Midbrain (tissue), 1 donor: ENCODE measurements at places on chromosomes 1 and 21.

- DNase-seq = no peak
These were observed 1.3 kb downstream of the TRIM63 start for GRCh38 chr1:26066160-26066559.

DNA sequence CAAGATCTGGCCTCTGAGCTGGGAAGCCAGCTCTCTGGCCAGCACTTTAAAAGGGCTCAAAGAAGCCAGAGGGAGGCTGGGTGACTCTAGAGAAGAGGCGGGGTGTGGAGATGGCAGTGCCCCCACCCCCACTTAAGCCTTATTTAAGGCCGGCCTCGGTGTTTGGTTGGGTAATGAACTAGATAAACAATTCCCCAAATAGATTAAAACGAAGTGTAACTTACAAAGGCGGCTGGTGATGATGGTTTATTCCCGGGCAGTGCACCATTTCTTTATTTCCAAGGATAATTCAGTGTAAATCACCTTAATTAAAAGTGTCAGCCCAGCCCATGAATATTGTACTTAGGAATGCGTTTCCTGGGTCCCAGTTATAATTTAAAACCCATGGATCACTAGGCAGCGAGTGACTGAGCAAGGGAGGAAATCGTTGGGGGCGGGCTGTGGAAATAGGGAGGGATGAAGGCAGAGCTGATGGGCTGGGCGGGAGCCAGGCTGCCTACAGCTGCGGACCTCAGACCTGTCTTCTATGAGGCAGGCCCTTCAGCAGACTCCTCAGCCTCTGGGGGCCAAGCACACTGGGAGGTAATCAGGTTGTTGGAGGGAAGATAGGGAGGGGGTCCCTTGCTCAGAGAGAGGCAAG is 54.9 kb downstream of the TMEM53 start:
- DNase-seq = no peak

- no peak for DNase-seq
These were observed 16.2 kb upstream of the LY9 start for GRCh38 chr1:160779626-160780397.

DNA sequence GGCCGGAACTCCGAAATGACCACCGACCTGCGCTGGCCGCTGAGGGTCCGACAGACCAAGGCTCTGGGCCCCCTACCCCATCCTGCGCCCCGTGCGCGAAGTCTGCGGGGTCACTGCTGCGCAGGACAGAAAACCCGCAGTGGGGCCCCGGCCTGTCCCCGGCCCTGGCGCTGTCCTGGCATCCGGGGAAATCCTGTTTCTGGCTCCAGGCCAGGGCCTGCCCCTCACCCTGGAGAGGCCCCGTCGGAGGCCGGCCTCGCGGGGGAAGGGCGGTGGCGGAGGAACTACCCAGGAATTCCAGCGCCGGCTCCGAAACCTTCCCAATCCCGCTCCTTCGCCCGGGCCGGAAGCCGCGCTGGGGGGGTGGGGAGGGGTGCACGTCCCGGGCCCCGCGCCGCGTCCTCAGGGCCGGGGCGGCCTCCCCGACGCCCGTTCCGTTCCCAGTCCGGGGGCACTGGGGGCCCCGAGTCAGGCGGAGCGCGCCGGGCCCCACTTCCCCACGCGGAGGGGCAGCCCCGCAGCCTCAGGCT is 77.0 kb downstream of the MORN1 start:
- DNase-seq = no peak

- no peak for DNase-seq
These were observed 110.8 kb downstream of the TSEN15 start for GRCh38 chr1:184162281-184162680.

- no peak for DNase-seq
These were observed 301.8 kb downstream of the KCNT2 start for GRCh38 chr1:196306421-196306820.

DNA sequence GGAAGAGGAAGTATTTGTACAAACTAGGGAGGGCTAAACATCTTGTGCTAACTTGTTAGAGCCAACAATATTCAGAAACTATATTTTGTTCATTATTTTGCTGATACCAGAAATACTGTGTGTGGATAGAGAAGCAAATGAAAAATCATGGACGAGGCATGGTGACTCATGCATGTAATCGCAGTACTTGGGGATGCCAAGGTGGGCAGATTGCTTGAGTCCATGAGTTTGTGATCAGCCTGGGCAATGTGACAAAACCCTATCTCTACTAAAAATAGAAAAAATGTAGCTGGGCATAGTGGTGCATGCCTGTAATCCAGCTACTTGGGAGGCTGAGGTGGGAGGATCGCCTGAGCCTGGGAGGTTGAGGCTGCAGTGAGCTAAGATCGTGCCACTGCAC is 13.4 kb downstream of the LRRC41 start:
- no peak for DNase-seq

GRCh38 chr21:46005081-46005480 is 23.5 kb downstream of the COL6A1 start:
- DNase-seq = no peak

DNA sequence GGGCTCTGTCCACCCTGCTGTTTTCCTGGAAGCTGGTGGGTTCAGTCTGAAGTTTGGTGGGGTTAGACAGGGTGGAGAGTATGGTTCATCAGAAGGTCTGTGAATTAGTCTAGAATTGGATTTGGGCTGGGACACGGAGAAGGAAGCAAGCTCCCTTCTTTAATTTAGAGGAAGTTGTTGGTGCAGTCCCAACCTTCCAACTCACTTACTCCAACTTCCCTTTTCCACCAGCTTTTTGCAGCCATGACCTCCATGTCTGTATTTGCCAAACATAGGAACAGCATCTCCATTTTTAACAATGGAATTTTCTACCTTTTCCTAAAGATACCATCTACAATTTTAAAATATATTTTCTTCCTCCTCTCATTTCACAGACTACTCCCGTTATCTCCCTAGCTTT is 28.5 kb upstream of the PRELP start:
- no peak for DNase-seq

DNA sequence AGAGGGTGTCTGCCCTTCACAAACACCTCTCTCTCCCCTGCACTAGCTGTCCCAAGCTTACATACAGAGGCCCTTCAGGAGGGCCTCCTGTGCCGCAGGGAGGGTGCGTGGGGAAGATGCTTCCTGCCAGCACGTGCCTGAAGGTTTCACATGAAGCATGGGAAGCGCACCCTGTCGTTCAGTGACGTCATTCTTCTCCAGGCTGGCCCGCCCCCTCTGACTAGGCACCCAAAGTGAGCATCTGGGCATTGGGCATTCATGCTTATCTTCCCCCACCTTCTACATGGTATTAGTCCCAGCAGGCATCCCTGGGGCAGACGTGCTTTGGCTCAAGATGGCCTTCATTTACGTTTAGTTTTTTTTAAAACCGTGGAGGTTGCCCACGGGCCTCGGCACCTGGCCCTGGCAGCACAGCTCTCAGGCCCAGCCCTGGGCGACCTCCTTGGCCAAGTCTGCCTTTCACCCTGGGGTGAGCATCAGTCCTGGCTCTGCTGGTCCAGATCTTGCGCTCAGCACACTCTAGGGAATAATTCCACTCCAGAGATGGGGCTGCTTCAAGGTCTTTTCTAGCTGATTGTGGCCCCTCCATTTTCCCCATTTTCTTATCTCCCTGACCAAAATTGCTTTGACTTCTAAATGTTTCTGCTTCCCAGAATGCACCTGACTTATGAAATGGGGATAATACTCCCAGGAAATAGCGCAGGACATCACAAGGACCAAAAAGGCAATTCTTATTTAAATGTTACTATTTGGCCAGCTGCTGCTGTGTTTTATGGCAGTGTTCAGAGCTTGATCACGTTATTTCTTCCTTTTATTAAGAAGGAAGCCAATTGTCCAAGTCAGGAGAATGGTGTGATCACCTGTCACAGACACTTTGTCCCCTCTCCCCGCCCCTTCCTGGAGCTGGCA is 6.1 kb downstream of the NPPA start:
- no peak for DNase-seq

- DNase-seq = no peak
These were observed 197.3 kb downstream of the MRPL39 start for GRCh38 chr21:25409978-25410377.

- DNase-seq = no peak
These were observed 5.2 kb downstream of the FNDC10 start for GRCh38 chr1:1594602-1595260.

GRCh38 chr1:36834586-36834985 is 199.7 kb downstream of the GRIK3 start:
- no peak for DNase-seq

DNA sequence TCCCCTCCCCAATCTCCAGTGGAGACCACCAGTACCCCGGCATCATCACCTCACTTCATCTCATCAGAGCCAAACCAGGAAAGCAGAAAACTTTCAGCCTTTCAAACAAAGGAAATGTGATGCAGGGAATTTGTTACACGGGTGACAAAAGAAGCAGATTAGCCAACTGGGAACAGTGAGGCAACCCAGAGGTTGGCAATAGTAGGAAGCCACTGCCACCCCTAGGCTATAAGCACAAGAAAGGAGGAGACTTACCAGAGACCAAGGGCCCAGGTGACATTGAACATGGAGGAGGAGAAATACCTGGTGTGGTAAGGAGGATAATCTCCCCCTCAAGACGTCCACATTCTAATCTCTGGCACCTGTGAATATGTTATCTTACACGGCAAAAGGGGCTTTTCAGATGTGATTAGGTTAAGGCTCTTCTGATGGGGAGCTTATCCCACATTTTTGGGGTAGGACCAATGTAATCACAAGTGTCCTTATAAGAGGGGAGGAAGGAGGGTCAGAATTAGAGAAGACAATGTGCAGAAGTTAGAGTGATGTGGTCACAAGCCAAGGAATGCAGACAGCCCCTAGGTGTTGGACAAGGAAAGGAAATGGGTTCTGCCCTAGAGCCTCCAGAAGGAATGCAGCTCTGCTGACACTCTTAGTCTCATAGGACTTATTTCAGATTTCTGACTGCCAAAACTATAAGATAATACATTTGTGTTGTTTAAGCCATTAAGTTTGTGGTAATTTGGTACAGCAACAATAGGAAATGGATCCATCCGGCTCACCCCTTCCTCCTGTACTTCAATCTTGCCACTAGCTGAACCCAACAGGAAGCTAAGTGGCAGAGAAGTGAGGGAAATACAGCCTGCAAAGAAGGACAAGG is 83.6 kb upstream of the VAV3 start:
- no peak for DNase-seq

DNA sequence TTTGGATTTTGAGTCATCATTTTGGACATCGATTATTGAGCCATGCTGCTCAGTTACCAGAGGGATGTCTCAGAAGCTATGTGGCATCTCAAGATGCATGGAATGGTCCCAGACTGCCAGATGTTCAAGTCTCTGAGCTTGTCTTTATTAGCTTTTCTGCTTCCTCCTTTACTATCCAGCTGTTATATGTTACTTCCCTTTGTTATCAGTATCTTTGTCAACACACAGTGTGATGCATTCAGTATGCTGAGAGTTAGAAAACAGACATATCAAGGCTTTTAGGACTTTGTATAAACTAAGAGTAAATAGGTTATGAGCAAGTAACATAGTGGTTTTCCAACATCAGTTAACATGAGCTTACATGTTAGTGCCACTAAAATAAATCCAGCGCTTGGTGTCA is 474.5 kb downstream of the DSCAM start:
- no peak for DNase-seq
